ENCODE measurements at places on chromosomes 5 and 9.

DNA sequence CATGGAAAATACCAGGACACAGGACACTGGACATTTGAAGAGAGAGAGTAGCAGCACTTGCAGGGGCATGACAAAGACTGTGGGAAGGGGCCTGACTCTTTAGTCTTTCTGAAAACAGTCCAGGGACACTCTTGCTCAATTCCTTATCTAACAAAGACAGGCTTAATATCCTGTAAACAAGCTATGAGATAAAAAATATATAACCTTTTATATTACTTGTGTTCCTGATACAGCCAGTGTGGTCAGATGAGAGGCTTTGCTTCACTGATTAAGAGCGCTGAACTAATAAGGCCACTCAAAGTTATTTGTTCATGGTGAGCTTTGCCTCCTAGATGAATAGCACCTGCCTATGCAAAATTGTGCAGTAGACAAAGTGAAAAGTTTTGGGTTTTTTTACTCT, 518.7 kb downstream of the LRRC70 start:
- H3K4me1 ChIP-seq = no peaks in the 10 kb centered on the region
- H3K36me3 ChIP-seq = no peaks in the 10 kb centered on the region
- no peaks in the 10 kb centered on the region for H3K27me3 ChIP-seq
- no peak overlapping the region for H3K4me3 ChIP-seq
- H3K27ac ChIP-seq = no peak overlapping the region
- no peak for DNase-seq

- H3K4me3 ChIP-seq = no peak overlapping the region
- no peak for DNase-seq
- H3K4me1 ChIP-seq = no peaks in the 10 kb centered on the region
Observed at GRCh38 chr9:90180381-90180780, 462.2 kb downstream of the DIRAS2 start.

- H3K4me1 ChIP-seq = no peaks in the 10 kb centered on the region
- H3K4me3 ChIP-seq = no peak overlapping the region
- H3K27me3 ChIP-seq = no peaks in the 10 kb centered on the region
- no peak for DNase-seq
- no peaks in the 10 kb centered on the region for H3K36me3 ChIP-seq
Observed at GRCh38 chr5:175614223-175614815, 43.6 kb upstream of the HRH2 start.

GRCh38 chr5:149206524-149207141, 65.0 kb upstream of the AFAP1L1 start:
- no peaks in the 10 kb centered on the region for H3K27me3 ChIP-seq
- H3K4me3 ChIP-seq = no peak overlapping the region
- H3K27ac ChIP-seq = peak overlapping the region; percentile 24

GRCh38 chr5:1291611-1292080, 3.2 kb downstream of the TERT start:
- H3K4me3 ChIP-seq = no peak overlapping the region
- H3K4me1 ChIP-seq = peaks cover 12% of the 10 kb centered on the region
- H3K27ac ChIP-seq = peak overlapping the region; percentile 66
- peaks cover 9% of the 10 kb centered on the region for H3K27me3 ChIP-seq
- DNase-seq = peak; percentile 74
